ENCODE measurements at places on chromosomes 7 and 10. TPM values are rescaled to one million over a fixed set of nuclear protein-coding genes. Genes with fewer than 3 reads are reported as not detected.

DNA sequence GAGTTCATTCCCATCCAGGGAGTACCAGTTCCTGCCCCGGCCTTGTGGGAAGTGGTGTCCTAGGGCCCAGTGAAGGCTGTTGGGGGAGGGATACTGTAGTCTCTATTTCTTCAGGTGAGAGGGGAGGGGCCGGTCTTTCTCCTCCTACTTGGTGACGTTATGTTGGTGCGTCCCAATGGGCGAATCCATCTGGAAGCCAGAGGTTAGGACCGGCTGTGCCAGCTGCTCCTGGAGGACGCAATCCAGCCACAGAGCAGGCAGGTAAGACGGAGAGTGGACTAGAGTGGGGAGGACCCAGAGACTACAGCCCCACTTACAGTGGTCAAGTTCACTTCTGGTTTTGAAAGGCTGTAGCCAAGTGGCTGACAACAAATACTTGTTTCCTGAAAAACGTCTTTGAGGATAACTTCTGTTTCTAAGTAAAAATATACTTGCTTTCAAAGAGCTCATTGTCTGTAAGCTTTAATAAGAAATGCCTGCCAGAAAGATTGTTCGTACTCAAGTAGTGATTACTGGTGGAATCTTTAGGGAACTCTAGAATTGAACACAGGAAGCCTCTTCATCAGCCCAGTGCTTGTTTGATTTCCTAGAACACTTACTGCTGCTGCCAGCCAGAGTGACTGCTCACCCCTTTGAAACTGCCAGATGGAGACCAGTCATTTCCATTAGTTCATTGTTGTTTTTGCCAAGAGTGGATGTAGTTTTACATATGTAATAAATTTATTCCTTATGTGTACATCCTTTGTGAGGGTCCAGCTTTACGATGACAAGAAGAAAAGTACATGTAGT lies 25.4 kb downstream of the RBM33 start:
- no peak overlapping the region for H3K4me3 ChIP-seq
- H3K36me3 ChIP-seq = no peaks in the 10 kb centered on the region
- no peak overlapping the region for H3K27ac ChIP-seq
- no peak for DNase-seq
- no peaks in the 10 kb centered on the region for H3K27me3 ChIP-seq

C10orf71 gene
- not detected for total RNA-seq

CYP3A5 gene
- not detected for total RNA-seq

HABP2 gene
- not detected for total RNA-seq

- no peaks in the 10 kb centered on the region for H3K36me3 ChIP-seq
- H3K27ac ChIP-seq = no peak overlapping the region
- H3K27me3 ChIP-seq = no peaks in the 10 kb centered on the region
- no peak overlapping the region for H3K4me3 ChIP-seq
- no peaks in the 10 kb centered on the region for H3K4me1 ChIP-seq
Observed at GRCh38 chr7:15674586-15674985, 11.9 kb downstream of the MEOX2 start.

DNA sequence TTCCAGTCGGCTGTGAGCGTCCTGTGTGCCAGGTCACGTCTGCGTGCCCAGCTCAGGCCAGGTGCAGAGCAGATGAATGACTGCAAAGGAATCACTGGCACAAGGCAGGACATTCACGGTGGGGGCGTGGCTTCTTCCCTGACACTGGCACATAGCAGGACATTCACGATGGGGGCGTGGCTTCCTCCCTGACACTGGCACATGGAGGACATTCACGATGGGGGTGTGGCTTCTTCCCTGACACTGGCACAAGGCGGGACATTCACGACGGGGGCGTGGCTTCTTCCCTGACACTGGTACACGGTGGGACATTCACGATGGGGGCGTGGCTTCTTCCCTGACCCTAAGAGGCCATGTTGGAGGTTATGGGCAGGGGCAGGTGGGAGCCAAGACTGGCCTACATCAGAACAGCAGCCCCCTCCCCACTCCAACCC lies 64.3 kb downstream of the MYL10 start:
- H3K27ac ChIP-seq = no peak overlapping the region
- no peaks in the 10 kb centered on the region for H3K36me3 ChIP-seq
- no peaks in the 10 kb centered on the region for H3K27me3 ChIP-seq
- no peak overlapping the region for H3K4me3 ChIP-seq

DNA sequence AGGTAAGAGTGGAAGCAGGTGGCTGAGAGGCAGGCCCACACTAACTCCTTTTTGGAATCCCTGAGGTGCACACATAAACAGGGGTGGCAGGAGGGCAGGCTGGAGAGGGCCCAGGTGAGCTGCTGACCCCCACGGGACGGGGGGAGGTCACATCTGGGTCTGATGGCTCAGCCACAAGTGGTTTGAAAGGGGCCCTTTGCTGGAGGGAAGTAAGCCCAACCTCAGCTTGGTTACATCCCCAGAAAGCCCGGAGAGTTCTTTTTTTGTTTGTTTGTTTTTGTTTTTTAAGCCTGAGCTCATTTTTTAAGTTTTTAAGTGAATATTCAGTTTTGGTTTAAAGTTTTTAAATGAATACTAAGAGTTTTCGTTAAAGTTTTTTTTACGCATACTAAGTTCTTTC lies 72.8 kb upstream of the CUX1 start:
- H3K4me3 ChIP-seq = no peak overlapping the region
- peaks cover 9% of the 10 kb centered on the region for H3K27me3 ChIP-seq
- no peaks in the 10 kb centered on the region for H3K36me3 ChIP-seq
- no peak for DNase-seq
- H3K4me1 ChIP-seq = peaks cover 16% of the 10 kb centered on the region
- no peak overlapping the region for H3K27ac ChIP-seq

GRCh38 chr10:71600849-71601248 lies 118.7 kb downstream of the C10orf105 start:
- no peak overlapping the region for H3K27ac ChIP-seq
- H3K4me1 ChIP-seq = peaks cover 26% of the 10 kb centered on the region
- no peak for DNase-seq
- no peak overlapping the region for H3K4me3 ChIP-seq
- no peaks in the 10 kb centered on the region for H3K36me3 ChIP-seq

DNA sequence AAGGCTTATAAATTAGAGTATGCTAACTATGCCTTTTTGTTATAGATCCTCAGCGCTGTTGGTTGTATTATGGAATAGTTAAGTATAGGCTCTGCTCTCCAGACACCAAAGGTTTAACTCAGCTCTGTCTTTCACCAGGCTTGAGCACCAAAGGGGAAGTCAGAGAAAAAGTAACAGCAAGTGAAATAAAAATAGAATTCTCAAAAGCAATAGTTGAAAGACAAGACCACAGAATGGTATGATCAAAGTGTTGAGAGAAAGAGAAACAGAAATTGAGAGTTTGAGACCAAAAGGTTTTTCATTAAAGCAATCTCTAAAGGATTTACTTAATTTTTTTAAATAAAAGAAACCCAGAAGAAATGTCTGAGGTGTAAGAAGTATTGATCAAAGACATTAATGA lies 529.8 kb upstream of the C7orf33 start:
- no peak for DNase-seq
- no peaks in the 10 kb centered on the region for H3K4me1 ChIP-seq
- H3K27me3 ChIP-seq = no peaks in the 10 kb centered on the region
- H3K27ac ChIP-seq = no peak overlapping the region
- no peaks in the 10 kb centered on the region for H3K36me3 ChIP-seq
- no peak overlapping the region for H3K4me3 ChIP-seq

GRCh38 chr10:48199580-48200377 lies 74.7 kb downstream of the FRMPD2 start:
- no peak overlapping the region for H3K27ac ChIP-seq
- H3K36me3 ChIP-seq = no peaks in the 10 kb centered on the region
- no peaks in the 10 kb centered on the region for H3K4me1 ChIP-seq
- no peaks in the 10 kb centered on the region for H3K27me3 ChIP-seq
- H3K4me3 ChIP-seq = no peak overlapping the region

- no peak overlapping the region for H3K27ac ChIP-seq
- peak; percentile 90 for DNase-seq
- no peaks in the 10 kb centered on the region for H3K36me3 ChIP-seq
Observed at GRCh38 chr7:26376175-26376917, 84.7 kb downstream of the SNX10 start.

ING3 gene
- total RNA-seq = 32.0 TPM

DNA sequence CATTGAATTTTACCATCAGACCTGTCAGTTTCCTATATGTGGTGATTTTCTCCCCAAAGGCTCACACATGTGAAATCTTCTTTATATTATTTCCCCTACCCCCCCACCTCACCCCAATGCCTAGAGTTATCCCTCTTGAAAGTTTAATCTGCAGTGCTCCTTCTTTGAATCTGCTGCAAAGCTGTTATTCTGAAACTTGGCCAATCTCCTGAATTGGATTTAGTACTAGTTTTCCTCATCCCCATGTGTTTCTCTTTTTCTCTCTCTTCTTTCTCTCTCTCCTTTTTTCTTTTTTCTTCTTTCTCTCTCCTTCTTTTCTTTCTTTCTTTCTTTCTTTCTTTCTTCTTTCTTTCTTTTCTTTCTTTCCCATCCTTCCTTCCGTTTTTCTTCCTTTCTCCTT lies 886.2 kb downstream of the TYW1 start:
- no peak overlapping the region for H3K4me3 ChIP-seq
- no peak for DNase-seq
- H3K27ac ChIP-seq = no peak overlapping the region
- H3K27me3 ChIP-seq = no peaks in the 10 kb centered on the region
- no peaks in the 10 kb centered on the region for H3K4me1 ChIP-seq
- no peaks in the 10 kb centered on the region for H3K36me3 ChIP-seq

RAMP3 gene
- not detected for total RNA-seq

ENTPD1 gene
- 0.46 TPM for total RNA-seq

GRCh38 chr7:39073432-39073831 lies 95.7 kb downstream of the POU6F2 start:
- DNase-seq = peak; percentile 71
- no peaks in the 10 kb centered on the region for H3K36me3 ChIP-seq
- H3K27me3 ChIP-seq = no peaks in the 10 kb centered on the region
